Stimulated activated CD4-positive, alpha-beta T cell treated with anti-CD3 and anti-CD28 coated beads, TNF-alpha, amount 100 ng/mL, for 1 hour (primary cell): ENCODE measurements at places on chromosomes 2 and 18.
A peak's percentile ranks its signal among the peaks of the same experiment; 100 is the strongest.

DNA sequence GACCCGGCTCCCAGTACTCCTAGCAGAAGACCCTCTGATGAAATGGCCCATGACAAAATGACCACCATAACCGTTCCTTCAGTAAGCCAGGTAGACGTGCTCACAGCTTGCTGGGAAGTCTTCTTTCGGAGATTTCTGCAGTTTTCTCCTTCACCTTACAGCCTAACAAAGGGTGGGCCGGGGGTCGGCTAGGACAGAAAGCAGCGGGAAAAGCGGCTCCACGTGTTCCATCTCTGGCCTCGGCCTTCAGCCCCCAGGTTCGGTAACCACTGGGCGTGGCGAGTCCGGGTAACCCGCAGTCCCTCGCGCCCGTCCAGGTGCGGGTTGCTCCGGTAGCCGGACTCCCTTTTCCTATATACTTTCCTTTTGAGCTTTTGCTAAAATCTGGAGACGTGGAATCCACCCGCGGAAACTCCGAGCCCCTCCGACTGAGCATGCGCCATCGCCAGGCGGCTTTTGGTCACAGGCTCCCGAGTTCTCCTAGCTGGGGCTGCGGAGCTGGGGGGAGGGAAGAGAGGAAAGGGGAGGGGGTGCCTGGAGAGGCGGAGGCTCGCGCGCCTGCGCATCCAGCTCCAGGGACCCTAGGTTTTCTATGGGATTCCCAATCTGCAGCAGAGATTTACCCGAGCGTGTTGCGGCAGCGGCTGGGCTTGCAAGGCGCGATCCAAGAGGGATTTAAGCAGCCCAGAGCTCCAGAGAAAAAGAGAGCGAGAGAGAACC, at the start of gene VSNL1:
Gene VSNL1 (plus strand): TSS at position 604 of the 720 bp plus-strand sequence. CDS start 51,379 bp downstream, outside the sequence.
- no peak for DNase-seq

DNA sequence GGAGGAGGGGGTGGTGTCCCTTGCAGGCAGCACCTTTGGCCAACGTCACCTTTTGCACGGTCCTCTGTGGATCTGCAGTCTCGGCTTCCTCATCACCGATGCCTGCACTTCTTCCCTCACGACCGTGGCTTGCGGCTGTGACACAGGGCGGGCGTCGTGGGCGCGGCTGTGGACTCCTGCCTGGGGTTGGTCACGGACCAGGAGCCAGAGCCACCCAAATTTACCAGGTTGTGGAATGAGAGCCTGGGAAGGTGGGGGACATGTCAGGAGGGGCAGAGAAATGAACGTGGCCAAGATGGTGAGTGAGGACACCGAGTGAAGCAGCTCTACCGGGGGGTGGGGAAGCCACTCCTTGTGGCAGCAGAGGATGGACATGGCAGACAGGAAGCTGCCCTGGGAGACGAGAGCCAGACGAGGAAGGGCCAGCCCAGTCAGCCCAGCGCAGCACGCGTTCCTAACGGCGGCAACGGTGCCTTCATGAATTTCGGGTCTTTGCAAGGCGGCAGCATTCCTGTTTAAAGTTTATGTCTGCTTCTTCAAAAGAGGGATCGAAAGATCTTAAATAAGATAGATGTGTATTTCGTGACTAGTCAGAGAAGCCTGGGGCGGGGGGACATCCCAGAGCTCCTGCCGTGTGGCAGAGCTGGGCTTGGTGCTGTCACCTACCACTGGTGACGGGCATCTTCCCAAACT, 84.2 kb downstream of the LRRFIP1 start:
- no peak for DNase-seq

- no peak for DNase-seq
Measured at GRCh38 chr18:14999085-14999975, 251.4 kb downstream of the ANKRD30B start.

GRCh38 chr18:66867653-66868052, 263.8 kb upstream of the CDH19 start:
- DNase-seq, result no peak

- DNase-seq, result no peak
Measured at GRCh38 chr18:45403341-45404049, 211.8 kb upstream of the SLC14A2 start.

GRCh38 chr2:119155633-119156032, 2.9 kb downstream of the C1QL2 start:
- no peak for DNase-seq

DNA sequence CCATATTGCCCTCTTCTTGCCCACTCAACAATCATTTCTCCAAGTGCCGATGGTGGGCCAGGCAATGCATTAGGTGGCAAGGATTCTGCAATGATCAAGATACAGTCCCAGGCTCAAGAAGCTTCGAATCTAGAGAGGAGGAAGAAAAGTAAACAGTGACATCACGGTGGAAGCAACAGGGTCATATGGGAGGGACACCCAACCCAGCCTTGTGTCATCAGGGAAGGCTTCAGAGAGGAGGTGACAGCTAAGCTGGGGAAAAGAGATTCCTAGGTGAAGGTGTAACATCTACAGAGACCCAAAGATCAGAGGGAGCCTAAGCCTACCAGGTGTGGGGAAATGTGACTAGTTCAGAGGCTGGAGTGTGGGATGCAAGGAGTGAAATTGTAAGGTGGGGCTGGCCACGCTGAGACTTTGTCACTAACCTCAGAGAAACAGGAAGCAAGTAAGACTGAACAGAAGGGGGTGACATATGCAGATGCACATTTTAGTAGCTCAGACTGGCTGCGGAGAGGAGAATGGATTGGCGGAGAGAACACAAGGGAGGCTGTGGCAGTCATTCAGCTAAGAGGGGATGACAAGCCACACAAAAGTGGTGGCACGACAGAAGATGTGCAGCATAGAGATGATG, 104.9 kb downstream of the ANKRD44 start:
- no peak for DNase-seq

DNA sequence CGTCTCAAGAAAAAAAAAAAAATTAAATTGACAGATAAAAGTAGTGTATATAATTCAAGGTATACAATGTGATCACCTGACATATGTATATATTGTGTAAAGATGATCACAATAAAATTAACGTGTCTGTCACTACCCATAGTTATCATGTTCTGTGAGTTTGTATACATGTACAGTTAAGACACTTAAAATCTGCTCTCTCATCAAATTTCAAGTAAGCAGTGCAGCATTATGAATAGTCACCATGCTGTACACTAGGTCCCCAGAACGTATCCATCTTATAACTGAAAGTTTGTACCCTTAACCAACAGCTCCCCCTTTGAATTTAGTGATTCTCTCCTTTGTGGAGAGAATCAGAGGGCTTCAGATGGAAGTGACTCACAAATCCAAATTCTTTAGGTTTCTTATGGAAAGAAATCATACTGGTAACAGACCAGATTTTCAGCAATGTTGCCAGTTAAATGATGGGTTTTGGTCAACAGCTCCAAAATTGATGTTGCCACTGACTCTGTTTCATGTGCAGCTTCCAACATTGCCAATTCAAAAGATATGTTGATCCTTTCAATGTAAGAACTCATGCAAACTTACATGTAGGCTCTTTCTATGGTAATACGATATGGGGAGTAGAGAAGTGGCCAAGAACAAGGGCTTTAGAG, 281.5 kb downstream of the AFF3 start:
- DNase-seq, result no peak

- no peak for DNase-seq
Measured at GRCh38 chr2:89837962-89838625, 1146.6 kb downstream of the RPIA start.

DNA sequence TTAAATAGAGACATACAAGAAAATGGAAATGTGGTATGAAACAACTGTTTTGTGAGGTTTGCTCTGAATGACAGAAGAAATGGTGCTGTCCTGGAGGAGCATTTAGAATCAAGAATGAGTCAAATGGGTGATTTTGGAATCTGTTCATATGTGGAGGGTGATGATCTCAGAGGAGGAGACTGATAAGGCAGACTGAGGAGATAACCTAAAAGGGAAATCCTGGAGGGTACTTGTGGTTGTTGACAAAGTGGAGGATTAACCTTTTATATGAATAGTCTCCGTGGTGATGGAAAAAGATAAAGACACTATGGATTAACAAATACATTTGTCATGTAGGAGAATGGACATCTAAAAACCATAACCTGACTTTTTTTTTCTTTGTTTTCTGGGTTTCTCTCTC, 74.1 kb downstream of the MMADHC start:
- DNase-seq, result no peak

DNA sequence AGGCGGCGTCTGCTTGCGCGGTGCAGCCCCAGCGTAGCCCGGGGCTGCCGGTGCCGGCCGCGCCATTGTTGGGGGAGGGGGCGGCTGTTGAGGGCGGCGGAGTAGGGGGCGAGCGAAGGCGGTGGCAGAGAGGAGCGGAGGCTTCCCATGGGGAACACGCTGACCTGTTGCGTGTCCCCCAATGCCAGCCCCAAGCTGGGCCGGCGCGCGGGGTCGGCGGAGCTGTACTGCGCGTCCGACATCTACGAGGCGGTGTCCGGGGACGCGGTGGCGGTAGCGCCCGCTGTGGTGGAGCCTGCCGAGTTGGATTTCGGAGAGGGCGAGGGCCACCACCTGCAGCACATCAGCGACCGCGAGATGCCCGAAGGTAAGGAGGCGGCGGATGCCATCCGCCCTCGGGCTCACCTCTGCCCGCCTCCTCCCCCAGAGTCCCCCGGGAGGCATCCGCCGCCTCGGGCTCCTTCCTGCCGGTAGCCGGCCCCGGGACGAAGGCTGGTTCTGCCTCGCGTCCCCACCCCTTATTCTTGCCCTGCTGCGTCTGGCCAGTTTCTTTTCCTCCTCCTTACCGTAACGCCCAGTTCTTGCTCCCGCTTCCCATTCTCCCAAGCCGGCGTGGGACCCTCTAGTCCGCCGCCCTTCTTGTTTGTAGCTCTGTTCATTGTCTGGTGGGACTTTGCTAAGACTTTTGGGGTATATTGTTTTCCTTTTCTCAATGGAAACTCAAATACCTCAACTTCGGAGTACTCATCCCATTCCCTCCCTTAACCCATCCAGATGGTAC, 500 bp downstream of the CCNYL1 start:
- peak; percentile 24 for DNase-seq

DNA sequence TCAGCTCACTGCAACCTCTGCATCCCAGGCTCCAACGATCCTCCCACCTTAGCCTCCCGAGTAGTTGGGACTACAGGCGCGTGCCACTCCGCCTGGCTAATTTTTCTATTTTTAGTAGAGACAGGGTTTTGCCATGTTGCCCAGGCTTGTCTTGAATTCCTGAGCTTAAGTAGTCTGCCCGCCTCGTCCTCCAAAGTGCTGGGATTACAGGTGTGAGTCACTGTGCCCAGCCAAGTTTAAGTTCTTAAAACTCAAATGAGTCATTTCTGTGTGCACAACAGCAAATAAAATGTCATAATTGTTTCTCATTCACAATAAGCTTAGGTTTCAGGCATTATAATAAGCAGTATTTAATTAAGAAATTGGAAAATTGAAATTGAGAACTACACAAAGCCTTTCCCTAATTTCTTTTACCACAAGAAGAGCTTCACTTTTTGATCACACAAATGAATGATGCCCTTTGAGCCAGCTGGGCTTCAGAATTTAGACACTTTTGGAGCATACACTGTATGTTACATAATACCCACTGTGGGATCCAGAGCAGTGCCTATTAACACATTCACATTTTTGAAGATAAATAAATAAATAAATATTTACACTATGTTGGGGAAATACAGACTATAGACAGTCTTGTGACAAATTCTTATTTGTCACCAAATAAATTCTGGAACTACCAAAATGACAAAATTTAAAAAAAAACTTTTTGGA, 8.6 kb upstream of the ME2 start:
- no peak for DNase-seq

GRCh38 chr2:235533198-235533597, 39.4 kb downstream of the AGAP1 start:
- no peak for DNase-seq

DNA sequence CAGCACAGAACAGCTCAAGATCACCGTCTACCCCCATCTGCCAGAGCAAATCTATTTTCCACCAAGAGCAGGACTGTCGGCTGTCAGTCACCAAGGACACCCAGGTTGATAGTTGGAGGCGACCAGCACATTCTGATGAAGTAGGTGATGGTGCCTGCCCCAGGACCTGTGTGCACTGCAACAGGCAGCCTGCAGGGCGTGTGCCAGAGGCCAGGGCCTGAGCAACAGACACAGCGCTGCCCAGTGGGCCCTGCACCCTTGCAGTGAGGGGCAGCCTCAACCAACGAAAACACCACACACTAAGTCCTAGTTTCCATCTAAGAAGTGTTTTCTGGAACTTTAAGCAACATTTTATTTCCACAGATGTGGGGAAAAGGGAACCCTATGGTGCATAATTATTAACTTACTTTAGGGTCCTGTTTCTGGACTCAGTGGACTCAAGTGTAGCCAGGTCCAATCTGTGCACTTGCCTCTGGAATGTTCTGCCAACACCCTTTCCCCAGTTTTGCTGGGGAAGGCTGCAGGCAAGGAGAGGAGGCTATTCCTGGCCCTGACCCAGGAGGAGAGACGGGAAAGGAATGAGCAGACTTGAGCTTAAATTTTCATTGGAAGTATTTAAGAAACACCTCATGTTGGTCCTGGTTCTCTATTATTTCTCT, 61.5 kb downstream of the ADNP2 start:
- no peak for DNase-seq

GRCh38 chr2:125125902-125126301, 1100.8 kb downstream of the CNTNAP5 start:
- DNase-seq, result no peak

- DNase-seq, result no peak
Measured at GRCh38 chr18:9849407-9850283, 36.1 kb upstream of the TXNDC2 start.

GRCh38 chr18:5653802-5654201, 110.0 kb upstream of the EPB41L3 start:
- no peak for DNase-seq
